ENCODE measurements at places on chromosomes 2 and 18.

DNA sequence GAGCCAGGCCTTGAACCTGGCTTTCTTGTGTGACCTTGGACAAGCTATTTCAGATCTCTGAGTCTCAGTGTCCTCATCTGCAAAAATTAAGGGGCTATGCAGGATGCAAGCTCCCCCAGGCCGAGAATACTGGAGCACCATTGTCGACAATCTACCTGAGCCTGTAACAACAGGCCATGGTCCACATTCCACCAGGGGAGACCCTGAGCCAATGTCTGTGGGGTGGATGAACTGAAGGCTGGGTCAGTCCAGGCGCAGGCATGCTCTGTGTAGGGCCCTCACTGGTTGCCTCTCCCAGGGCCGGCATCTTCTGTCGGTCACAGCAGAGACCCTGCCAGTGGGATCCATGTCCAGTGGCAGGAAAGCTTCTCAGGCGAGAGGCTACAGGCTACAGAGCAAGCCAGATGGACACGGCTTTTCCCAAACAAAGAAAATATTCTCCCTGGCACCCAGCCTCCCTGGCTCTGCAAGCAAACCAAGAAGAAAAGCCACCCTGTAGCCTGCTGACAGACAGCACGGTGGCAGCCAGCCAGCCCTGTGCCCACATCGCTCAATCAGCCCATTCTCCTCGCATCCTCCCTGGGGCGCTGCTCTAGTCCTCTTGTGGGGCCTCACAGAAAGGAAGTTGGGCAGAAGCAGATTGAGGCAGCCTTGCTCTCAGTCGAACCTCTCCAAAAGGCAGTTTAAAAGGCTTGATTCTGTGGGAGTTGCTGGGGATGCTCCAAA, 48.7 kb upstream of the FZD7 start:
- DNase-seq: no peak

DNA sequence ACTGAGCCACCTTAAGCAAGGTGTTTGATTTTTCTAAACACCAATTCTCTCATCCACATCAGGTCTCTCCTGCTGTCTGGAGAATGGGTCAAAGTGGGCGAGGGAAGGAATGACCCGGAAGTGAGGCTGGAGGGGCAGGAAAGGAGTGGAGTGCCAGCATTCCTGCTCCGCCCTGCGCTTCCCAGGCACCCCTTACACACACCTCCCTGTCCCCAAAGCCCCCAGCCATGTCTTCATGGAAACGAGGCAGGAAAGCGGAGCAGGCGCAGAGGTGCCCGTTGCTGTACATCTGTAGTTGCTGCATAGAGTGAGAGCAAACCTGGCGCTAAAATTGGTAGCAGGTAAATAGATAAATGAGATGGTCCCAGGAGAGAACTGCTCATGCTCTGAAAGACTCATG, 27.2 kb upstream of the NT5DC4 start:
- DNase-seq: no peak

DNA sequence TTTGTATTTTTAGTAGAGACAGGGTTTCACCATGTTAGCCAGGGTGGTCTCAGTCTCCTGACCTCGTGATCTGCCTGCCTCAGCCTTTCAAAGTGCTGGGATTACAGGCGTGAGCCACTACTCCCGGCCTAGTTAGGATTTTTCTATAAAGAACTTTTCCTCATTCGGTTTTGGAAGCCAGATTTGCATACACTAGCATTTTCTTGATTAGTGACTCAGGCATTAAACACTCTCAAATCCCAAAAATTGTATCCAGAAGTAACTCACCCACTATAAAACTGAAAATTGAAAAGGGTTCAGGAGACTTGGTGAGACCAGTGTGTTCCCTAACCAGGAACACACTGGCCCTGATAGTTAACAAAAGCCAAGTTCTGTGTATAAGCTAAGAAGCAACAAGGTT, 25.2 kb downstream of the EIF2AK3 start:
- DNase-seq: no peak

- no peak for DNase-seq
Measured at GRCh38 chr18:26051843-26052242, 38.6 kb downstream of the SS18 start.

- DNase-seq: no peak
Measured at GRCh38 chr18:6561420-6561861, 146.7 kb upstream of the L3MBTL4 start.

DNA sequence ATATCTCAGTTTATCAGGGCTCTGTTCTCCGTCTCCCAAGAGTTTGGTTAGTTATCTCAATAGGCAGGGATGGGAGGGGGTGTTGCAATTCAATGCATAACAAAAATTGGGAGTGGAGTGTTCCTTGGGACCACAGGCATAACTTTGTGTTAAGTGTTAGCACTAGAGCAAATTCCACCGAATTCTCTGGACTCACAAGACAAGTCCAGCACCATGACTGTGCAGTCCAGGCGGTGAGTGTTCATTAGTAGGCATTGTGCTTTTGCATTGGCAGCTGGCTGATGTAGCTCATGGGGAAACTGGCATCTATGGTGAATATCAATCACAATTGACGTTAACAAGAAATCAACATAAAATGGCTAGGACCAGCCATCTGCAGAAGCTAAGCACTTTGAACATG, 79.0 kb upstream of the CABLES1 start:
- DNase-seq: no peak

GRCh38 chr2:232714969-232715368, 17.8 kb downstream of the GIGYF2 start:
- no peak for DNase-seq

- DNase-seq: no peak
Measured at GRCh38 chr2:229511524-229511923, 202.8 kb downstream of the DNER start.
